HFF-Myc (cell line): ENCODE measurements at places on chromosomes 5 and 9.

DNA sequence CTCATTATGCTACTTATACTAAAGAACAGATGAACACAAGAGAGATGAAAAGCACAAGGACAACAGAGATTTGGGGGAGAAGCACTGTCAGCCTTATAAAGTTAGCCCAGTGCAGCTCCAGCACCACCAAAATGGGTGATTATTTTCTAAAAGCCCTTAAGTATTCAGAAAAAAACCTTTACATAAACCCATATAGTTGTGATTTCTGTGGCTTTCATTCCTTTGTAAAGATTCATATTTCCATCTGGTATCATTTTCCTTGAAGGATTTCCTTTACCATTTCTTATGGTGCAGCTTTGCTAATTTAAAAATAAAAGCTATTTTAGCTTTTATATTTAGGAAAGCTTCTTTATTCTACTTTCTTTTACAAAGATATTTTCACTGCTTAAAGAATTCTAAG lies 311.0 kb downstream of the TMEM167A start:
- DNase-seq = no peak

DNA sequence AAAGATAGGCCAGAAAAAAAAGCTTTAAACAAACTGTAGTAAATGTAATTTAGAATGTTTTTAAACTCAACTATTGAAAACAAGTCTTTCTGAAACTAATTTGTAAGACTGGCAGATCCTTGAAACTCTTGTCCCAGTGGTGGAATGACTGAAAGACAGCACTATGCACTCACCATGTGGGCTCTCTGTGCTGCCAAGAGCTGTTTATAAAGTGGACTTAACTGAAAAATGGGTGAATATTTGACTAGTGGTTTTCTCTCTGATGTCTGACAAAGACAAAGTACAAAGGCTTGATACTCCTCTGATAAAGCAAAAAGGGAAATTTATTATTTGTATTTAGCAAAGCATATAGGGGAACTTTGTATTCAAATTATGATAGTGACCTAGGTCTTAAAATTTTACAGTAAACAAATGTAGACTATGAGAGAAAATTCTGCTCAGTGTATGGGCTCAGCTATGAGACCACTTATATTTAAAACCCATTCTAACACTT lies 635.4 kb downstream of the NR2F1-AS1 start:
- peak; percentile 3 for DNase-seq

DNA sequence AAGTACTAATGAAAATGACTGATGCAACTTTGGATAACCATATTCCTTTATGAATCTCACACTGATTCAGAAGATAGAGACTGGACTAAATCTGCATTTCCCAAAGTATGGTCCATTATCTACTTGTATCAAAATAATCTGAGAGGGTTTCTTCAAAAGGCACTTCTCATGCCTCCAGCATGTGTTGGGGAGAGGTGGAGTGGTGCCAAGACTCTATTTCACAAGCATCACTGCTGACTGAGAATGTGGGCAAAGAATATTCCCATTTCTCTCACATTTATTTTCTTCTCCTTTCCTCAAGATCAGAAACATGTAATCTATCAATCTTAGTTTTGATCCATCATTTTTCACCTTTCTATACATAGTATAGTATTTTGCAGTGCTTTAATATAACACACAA lies 135.4 kb downstream of the GABRB2 start:
- DNase-seq = no peak

DNA sequence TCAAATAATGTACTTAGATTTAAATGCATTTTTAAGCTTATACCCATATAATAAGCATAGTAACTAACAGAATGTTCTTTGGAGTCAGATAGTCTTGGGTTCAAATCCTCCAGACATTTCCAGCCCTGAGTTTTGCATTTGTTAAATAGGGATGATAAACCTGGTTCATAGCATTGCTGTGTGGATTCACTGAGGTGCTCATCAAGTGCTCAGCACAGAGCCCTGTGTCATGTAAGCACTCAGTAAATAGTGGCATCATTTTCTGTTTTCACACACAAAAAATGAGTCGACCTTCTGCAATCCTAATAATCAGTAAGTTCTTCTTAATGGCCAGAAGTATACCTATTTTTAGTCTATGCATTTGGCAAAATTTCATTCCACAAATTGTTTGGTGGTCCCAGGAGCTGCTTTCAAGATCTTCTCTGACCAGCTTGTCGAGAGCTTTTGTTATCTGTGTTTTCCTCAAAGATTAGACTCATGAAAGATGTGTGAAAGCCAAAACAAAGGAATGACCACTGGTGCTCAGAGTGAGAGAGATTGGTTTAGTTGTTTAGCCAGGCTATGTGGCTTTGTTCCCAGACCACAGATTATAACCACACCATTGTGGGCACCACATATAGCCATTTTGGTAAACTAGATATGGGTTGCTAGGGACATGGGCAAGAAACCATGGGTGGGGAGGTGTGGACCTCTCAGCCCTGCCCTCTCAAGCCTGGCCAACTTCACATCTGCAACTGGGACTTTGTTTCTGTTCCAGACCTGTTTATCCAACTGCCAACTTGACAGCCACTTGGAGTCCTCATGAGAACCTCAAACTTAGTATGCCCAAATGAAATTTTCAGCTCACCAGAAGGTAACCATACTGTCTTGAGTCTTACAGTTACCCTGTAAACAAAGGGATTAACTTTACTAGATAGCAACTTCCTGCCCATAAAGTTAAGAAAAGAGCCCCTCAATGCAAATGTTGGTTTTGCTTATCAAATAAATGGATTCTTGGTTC lies 45.0 kb downstream of the DOCK8 start:
- no peak for DNase-seq

DNA sequence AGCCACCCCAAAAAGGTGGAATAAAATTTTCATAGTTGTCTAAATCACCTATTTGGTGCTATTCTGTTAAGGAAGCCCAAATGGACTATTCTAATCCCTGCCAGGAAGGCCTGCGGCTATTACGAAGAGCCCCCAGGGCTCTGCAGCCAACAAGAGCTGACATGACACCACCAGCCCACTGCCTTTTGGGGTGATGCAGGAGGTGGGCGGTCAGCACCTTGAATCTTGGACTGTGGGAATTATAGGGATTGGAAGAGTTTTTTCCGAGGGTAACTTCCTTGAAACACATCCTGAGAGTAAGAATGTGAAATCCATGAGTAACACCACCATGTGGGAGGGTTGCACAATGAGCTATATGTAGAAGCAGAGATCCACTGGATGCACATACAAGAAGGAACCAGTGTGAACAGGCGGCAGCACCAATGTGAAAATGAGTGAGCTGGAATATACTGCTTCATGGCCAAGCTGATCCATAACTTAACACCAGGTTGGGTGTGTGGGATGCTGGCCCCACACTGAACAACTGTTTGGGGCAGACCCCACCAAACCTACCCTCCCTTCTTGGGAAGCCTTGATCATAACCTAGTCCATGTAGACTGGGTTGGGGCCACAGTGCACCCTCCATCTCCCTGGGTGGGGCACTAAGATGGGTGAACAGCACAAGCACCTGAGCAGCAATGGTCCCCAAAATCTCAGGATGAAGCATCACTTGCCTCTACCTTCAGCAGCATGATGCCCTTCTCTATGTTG lies 239.0 kb downstream of the FSTL4 start:
- DNase-seq = no peak

DNA sequence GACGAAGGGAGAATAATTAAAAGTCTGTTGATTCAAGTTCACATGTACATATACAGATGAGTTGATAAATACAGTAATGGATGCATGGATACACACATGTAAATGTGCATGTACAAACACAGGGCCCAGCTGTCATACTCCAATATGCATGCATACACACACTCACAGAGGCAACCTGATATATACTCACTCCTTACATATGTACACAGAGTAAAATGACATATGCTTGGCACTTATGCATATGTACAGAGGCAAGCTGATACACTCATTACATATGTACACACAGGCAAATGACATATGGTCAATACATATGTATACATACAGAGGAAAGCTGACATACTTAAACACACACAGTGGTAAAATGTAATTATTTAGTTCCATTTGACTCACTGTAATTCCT lies 7.2 kb upstream of the TMEFF1 start:
- no peak for DNase-seq

GRCh38 chr9:18427691-18428090 lies 46.3 kb upstream of the ADAMTSL1 start:
- DNase-seq = no peak

DNA sequence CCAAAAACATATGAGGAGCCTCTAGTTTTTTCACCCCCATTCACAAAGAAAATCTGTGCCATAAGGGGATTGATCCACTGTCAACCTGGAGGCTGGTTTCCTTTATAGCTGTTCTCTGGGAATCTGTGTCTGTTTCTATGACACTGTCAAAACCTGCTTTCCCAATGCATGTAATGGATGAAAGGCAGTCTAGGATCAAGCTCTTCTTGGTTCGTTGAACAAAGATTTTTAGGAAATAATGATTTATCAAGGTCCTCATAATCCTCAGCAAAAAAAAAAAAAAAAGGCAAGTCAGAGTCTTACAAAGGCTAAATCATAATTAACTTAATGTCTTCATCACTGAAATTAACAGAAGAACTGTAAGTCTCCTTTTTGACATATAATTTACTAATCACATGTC lies 16.0 kb downstream of the EPB41L4A start:
- no peak for DNase-seq
